GM20000 (cell line): ENCODE measurements at places on chromosomes 7 and 10.

DNA sequence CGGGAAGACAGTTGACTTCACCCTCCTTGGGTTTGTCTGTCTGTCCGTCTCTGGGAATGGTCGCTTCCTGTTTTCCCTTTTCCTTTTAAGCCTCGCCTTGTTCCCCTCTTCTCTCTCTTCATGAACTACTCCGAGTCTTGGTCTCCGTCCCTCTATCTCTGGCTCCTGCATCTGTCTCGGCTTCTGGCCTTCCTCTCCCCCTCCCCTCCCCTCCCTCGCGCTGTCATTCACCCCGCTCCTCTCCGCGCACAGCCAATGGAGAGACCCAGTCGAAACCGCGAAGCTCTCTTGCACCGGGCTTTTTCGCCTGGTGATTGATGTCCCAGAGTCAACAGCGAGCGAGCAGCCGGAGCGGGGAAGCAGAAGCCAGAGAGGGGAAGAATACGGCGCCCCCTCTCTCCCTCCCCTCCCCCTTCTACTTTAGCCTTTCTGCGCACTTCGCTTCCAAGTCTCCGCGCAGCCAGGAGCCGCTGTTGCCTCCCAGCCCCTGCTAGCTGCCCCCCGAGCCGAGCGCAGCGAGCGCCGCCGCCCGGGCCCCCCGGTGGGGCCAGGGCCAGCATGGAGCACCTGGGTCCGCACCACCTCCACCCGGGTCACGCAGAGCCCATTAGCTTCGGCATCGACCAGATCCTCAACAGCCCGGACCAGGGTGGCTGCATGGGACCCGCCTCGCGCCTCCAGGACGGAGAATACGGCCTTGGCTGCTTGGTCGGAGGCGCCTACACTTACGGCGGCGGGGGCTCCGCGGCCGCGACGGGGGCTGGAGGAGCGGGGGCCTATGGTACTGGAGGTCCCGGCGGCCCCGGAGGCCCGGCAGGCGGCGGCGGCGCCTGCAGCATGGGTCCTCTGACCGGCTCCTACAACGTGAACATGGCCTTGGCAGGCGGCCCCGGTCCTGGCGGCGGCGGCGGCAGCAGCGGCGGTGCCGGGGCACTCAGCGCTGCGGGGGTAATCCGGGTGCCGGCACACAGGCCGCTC is at the start of gene TLX1:
Gene TLX1 (plus strand): TSS at position 317 of the 978 bp plus-strand sequence. CDS start 242 bp downstream, at position 559.
- DNase-seq, result no peak

GRCh38 chr7:105752671-105753275 is 123.6 kb downstream of the ATXN7L1 start:
- no peak for DNase-seq

- no peak for DNase-seq
These were observed 26.5 kb upstream of the PPP1R3A start for GRCh38 chr7:113945018-113945938.

GRCh38 chr10:114856544-114857287 is 35.1 kb downstream of the FHIP2A start:
- DNase-seq, result no peak

- peak; percentile 45 for DNase-seq
These were observed 657 bp upstream of the TMEM178B start for GRCh38 chr7:141073173-141073640.

DNA sequence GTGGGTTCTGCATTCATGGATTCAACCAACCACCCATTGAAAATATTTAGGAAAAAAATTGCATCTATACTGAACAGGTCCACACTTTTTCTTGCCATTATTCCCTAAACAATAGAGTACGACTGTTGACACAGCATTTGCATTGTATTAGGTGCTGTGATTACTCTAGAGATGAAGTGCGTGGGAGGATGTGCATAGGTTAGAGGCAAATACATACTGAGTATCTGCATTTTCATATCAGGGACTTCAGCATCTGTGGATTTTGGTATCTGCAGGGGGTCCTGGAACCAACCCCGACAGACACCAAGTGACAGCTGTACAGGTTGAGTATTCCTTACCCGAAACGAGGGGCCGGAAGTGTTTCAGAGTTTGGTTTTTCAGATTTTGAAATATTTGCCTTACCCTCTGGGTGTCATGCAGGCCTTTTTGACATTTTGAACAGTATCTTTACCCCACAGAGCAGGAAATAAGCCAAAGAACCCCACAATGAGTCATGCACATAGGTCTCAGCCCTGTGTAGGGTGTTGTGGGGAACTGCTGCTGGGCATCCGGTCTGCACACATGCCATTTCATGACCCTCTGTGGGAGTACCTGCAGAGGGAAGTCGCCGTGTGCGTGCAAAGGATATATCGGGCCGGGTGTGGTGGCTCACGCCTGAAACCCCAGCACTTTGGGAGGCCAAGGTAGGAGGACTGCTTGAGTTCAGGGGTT is 14.5 kb downstream of the NUDT5 start:
- DNase-seq, result peak; percentile 29

DNA sequence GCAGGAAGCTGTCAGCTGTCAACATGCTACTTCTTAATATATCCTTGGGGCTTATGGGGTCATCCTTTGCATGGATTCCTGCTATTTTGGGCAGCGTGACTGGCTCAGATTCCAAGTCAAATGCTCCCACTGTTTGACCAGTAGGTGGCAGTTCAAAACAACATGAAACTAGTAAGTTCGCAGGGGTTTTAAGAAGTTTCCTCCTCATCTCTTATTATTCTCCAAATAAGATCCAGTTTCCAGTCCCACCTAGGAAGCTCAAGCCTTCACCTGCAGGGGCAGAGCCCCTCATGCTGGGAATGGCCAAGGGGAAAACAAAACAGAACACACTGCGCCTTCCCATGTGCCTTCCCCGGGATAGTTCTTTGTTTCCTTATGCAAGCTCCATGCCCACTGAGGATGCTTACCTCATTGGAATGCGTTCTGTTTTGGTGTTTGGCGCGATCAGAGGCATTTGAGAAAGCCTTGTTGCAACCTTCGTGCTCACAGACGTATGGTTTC is 259.8 kb downstream of the GLI3 start:
- DNase-seq, result no peak

DNA sequence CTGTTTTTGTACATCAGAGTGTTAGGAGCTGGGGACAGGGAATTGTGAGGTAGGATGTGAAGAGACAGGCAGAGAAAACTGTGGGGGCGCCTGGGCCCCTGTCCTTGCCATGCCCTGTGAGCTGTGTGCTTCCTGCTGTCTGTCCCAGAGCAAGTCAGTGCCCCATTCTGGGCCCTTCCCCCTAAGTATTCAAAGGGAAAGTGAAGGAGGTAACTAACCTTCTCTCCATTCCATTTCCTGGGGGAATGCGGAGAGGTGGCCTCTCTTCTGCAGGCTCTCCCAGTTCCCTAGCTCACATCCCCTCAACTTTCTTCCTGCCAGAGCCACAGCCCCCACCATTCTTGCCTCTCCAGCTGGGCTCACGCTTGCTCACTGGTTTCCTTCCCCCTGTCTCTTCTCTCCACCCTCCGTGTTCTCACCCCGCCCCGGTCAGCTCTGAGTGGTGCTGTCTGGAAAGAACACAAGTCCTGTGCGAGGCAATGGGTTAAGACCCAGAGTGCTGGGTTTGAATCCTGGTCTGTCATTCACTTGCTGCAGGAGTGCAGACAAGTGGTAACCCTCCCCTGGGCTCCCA is 9.7 kb upstream of the VSIR start:
- DNase-seq, result no peak

- DNase-seq, result no peak
These were observed 562.9 kb upstream of the NRP1 start for GRCh38 chr10:33897291-33897752.

- DNase-seq, result no peak
These were observed 89.8 kb downstream of the MBL2 start for GRCh38 chr10:52682766-52683165.

DNA sequence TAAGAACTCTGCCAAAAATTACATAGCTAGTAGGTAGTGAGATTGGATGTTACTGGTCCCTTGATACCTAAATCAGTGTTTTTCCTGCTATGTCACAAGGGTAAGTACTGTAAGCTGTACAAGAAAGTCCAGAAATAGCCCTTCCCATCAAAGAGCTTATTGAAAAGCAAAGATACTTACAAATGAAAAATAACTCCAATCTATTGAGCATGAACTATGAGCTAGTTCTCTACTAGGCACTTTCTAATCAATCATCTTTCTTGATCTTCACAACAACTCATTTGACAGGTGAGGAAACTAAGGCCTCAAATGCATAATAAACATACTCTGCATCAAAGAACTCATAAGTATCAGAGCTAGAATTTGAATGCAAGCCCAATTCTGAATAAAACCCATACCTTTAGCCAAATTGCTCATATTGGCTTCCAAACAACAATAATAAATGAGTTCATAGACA is 249.8 kb upstream of the TCF7L2 start:
- no peak for DNase-seq

DNA sequence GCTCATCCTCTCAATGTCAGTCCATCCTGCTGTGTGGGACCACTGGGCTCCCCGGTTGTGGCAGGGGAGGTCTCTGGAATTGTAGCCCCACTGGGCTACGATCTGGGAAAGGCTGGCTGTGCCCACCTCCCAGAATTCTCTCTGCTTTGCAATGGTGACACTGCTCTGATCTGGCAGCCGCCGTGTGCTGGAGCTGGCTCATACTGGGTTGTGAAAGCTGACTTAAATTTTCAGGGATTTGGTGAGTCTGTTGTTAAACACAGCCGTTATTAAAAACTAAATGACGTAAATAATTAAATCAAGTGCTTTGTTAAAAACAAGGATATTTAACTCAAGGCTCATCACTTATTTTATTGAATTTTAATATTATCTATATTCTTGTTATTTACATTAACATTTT is 160.0 kb downstream of the TAX1BP1 start:
- no peak for DNase-seq

- DNase-seq, result no peak
These were observed 100.5 kb downstream of the ZEB1 start for GRCh38 chr10:31419394-31420063.

DNA sequence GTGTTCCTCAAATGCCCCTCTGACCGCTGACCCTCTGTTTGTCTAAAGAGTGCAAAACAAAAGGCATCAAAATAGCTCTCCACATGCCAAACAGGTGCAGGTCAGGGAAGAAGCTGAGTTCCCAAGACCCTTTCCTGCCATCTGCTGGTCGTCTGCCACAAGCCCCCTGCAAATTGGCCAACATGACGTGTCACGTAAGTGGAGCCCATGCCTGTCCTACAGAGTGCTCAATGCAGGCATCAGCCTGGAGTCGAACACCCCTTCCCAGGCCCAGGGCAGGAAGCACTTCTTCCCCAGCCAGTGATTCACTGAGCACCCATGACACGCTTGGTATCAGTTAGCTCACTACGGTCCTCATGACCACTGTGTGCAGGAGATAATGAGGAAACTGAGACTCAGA is 14.1 kb downstream of the TMEM72 start:
- no peak for DNase-seq

GRCh38 chr7:150875791-150876190 is 23.5 kb downstream of the AOC1 start:
- DNase-seq, result peak; percentile 29

DNA sequence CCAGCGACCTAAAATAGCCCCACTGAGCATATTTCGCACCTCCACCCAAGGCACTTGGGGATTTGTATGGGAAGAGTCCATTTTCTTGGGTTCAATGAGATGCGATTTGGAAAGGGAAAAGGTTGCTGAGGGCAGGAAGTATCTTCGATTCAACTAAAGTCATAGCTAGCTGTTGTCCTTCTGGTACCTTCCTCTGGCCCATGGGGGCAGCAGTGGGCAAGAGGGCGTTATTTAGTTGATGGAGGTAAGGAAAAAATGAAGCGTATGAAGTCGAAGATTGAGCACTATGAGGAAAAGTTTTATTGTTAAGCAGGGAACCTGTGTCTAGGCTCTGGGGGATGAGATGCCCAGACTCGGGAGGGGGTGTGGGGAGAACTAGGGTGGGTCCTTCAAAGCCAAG is 135.4 kb downstream of the EVX1 start:
- no peak for DNase-seq

DNA sequence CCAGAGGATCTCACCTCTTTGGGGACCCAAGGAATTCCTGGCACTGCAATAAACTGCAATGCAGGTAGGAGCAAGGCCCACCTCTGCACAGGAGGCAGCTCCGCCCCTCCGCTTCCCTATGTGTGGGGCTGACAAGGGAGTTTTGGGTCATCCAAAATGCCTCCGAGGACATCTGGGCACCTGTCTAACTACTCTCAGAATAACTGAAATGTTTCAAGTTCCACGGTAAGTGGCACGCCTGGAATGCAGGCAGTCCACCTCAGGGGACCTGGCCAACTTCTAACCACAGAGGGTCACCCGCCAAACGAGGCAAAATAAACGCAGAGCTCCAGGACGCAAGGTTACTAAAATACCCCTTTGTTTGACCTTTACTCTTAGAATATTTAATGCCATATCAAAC is 102.5 kb downstream of the FGFR2 start:
- DNase-seq, result no peak

GRCh38 chr10:80136134-80136571 is 3.6 kb downstream of the PLAC9 start:
- no peak for DNase-seq

GRCh38 chr7:7812112-7812511 is 93.7 kb upstream of the RPA3 start:
- no peak for DNase-seq

DNA sequence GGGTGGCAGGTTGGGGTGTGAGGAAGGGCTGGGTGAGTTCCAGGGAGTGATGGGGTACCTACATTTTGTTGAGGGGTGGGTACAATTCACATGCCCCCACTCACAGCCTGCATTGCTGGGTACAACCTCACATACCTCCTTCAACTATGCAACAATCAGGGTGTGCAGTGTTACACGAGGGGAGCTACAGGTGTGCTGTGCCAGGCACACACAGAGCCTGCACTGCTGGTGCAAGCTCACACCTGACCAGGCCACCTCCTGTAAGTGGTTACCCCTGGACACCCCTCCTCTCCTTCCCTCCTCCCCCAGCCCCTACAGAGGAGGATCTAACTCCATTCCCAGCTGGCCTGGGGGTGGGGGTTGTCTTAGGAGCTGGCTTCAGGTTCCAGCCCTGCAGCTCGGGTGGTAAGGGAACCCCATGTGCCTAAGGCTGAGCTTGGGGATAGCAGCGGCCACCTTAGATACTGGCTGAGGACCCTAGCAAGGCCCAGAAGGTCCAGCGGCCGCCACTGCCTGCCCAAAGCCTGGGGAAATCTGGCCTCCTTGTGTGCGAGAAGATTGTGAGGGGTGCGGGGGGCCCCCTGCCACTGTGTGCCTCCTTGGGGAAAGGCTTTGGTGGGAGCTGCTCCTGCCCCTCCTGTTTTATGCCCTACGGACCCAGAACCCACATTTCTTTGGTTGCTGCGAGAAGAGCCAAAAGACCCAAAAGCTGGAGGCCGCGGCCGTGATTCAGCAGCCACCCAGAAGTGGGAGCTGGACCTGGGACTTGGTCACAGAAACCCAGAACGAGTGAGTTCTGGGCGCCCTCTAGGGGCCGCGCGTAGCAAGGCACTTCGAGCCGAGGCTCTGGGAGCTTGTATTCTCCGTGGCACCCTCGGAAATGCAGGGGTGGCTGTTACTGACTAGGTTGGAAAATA is 10.8 kb downstream of the TLX1 start:
- DNase-seq, result peak; percentile 90
